ENCODE measurements at places on chromosomes 13 and 19.
A peak's percentile ranks its signal among the peaks of the same experiment; 100 is the strongest.

DNA sequence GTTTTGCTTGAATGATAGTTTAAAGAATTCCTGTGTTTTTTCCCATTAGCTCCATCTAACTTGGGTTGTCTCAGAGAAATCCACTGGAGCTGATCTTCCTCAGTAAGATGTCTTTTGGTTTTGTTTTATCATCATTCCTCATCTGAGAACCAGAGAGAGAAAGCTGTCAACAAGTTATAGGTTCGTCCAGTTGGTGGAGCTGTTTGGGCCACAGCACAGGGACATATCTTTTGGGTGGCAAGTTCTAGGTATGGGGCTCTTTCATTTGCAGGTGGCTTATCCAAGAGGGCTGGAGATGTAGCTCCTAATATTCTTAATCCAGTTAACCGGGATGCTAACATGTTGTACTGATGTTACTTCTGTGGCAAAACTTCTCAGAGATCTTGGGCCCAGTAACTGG, 174.2 kb downstream of the KCNRG start:
- DNase-seq = no peak

GRCh38 chr19:14139944-14140343, 3.6 kb upstream of the ASF1B start:
- no peak for DNase-seq

DNA sequence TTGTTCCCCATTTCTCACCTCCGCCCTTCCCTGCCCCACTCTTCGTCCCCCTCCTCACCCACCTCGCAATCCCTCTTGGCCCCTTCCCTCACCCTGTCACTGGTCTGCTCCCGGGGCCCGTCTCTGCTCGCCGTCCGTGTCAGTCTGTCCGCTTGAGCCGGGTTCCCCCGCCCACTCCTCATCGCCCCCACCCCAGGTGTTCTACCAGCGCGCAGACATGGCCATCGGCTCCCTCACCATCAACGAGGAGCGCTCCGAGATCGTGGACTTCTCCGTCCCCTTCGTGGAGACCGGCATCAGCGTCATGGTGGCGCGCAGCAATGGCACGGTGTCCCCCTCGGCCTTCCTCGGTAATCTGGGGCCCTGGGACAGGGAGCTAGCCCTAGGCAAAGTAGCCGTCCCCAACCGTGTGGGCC, 22.3 kb downstream of the GRIN2D start:
- DNase-seq = no peak

DNA sequence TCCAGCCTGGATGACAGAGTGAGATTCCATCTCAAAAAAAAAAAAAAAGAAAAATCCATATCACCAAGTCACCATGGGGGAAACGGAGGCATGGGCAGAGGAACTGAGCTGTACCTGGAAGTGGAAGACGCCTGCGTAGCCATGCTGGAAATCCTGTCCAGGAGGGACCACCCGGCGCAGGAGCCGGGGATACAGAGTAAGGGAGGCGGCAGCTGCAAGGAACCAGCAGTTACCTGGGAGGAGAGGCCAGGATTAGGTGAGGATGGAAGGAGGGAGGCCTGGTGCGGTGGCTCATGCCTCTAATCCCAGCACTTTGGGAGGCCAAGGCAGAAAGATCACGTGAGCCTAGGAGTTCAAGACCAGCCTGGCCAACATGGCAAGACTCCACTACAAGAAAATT, 2.0 kb downstream of the CAPN12 start:
- DNase-seq = no peak

DNA sequence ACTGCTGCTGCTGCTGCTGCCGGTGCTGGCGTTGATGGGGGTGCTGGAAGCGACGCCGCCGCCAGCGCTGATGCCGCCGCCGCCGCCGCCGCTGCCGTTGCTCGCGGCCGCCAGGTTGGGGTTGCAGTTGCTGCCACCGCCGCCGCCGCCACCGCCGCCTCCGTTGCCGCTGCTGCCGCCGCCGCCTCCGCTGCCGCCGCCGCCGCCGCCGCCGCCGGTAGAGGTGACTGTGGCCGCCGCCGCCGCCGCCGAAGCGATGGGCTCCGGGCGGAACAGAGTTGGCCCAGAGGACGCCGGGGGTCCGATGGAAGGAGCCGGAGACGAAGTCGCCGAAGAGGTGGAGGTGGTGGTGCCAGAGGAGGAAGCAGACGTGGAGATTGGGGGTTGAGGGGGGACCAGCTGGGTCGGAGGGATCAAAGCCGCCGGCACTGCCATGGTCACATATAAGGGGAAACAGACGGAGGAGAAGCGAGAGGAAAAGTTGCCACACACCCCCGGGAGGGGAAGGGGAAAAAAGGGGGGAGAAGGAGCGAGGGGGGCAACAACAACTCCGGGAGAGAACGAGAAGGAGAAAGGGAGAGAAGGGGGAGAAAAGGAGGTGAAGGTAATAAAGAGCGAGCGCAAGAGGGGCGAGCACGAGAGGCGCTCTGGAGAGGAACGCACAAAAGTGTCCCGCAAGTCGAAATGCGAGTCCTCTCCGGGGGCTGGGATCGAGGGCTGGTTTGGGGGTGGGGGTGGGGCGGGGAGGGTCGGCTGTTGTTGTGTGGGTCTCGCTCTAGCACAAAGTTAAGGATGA, 471 bp downstream of the DACH1 start:
- no peak for DNase-seq

DNA sequence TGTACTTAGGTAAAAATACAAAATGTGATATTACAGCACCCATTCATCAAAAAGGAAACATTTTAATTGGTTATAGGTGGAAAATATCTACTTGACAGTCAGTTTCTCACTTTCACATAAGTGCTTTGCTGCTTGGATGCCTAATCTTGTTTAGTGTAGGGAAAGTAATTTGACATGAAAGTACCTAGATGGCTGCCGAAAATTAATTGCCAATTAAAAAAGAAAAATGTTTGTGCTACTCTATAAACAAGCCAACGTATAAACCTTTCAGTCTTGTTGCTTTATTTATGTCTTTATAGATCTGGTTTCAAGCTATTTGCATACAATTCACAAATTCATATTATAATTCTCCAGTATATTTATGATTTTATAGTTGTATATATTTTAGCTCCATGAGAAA, 729.9 kb downstream of the DACH1 start:
- DNase-seq = no peak

GRCh38 chr13:65623148-65623547, 1607.0 kb downstream of the PCDH9 start:
- DNase-seq = no peak

- peak; percentile 24 for DNase-seq
Measured at GRCh38 chr19:48340995-48341394, 15.6 kb downstream of the EMP3 start.

DNA sequence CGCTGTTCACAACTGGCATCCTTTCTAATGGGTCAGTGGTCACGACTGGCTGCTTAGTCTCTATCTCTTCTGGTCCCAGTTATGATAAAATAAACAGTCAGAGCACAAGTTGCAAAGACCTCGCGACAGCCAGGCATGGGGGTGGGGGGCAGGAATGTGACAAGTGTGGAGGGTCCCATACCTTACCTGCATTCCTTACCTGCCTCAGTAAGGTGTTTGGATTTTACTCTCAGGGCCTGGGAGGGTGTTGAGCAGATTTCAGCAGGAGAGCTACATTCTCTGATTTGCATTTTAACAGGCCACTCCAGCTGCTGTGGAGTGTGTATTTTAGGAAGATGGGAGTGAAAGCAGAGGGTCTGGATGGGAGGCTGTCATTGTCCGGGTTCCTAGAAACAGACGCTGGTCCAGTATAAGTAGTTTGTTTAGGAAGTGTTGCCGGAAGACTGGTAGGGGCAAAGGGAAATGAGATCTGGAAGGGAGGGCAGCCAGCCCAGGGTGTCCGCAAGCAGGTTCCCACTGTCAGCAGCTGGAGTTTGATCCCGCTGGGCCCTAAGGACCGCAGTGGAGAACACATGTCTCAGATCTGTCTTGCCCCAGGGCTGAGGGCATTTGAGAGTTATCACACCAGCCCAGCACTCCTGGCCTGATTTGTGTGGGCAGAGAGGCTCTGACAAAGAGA, 920.0 kb downstream of the UQCRFS1 start:
- no peak for DNase-seq

DNA sequence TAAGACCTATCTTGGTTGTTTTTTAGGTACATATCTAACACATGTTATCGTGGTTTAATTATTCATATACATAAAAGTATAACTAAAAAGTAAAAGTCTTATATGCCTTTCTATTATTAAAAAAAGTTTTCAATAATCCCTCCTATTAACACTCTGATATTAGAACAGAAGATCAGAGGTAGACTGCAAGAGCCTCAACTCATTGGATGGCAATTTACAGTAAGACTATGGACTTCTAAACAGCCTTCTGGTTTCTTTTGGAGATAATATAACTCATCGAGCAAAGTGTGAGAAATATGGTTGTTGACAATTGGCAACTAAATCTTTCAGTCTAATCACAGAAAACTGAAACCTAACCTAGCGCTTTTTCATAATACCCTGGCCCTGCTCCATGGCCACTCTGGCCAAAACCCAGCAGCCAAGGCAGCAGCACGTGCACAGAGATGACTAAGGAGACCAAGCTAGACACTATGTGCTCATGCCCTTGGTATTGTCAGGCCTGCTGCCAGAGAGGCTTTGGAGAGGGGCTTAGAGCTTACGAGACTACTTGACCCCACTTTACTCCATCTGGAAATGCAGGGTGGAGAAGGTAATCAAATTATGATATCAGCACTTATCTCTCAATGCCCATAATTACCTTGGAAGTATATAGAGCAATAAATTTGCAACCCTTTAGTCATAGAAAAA, 40.6 kb upstream of the EEF1AKMT1 start:
- DNase-seq = no peak

DNA sequence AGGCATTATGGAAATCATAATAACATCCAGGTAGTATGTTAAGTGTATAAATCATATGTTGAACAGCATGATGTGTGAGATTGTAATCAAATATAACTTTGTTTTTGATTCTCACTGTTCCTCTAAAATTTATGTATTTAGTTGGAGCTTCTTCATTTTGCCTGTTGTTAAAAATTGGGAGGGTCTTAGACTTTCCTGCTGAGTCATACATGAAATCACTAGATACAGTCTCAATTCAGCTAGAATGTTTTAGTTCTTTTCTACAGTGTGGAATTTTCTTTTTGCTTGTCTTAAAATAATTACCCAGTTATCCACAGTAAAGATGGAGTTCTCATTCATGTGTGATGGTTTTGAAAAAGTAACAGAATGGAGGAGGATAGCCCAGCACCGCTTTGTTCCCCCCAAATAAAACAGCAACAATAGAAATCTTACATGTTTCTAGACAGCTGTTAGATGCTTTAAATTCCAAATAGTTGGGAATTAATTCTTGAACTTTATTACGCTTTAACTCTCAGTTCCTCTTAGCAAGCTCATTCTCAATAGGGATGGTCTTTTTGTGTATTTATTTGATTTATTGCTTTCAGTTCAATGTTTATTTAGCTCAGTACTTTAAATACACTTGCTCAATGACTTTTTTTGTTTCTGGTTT, 109.5 kb downstream of the PDS5B start:
- no peak for DNase-seq

- DNase-seq = no peak
Measured at GRCh38 chr13:43299374-43299773, 276.0 kb downstream of the DNAJC15 start.

DNA sequence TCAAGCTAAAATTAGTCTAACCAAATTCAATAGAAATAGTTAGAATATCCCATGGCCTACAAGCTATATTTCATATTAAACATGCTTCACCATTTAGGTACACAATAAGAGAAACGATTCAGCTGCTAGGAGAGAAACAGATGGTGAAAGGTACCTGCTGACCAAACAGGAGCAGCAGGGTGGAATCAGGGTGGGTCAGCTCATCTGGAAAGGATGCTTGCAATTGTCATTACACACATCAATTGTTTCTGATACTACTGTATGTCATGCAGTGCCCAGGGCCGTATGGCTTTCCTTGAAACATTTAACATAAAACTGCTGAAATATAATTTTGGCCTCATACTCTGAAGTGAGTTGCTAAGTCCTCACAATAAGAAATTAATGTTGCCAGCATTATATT, 776.0 kb downstream of the DACH1 start:
- DNase-seq = no peak

DNA sequence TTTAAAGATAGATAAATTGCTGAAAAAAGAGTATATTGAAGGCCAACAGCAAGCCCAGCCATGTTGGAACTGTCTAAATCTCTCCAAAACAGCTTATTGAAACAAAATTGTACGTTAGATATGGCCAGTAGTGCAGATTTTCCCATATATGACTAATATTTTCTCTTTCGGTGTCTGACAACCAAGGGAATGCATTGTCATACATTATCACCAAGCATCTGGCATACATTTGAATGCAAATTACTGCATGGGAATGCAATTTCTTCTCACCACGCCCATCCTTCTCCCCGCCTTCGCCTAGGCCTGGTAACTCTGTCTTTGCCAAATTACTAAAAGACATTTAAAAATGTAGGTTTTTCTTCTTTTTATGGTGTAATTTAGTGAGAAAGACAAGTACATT, 32.5 kb upstream of the IRS2 start:
- DNase-seq = no peak

DNA sequence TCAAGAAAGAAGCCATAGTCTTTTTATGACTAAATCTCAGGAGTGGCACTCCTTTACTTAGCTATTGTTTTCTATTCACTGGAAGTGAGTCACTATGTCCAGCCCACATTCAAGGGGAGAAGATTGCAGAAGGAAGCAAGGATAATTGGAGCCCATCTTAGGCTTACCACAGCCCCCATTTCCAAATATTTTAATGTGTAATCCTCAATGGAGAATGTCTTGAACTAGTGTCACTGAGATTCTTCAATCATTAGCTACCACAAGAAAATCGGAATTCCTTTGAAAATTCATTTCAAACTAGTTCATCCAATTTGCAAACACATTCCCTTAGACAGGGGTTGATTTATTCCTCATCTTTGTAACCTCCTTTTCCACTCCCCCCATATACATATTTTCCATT, 84.7 kb downstream of the DLEU7 start:
- no peak for DNase-seq

DNA sequence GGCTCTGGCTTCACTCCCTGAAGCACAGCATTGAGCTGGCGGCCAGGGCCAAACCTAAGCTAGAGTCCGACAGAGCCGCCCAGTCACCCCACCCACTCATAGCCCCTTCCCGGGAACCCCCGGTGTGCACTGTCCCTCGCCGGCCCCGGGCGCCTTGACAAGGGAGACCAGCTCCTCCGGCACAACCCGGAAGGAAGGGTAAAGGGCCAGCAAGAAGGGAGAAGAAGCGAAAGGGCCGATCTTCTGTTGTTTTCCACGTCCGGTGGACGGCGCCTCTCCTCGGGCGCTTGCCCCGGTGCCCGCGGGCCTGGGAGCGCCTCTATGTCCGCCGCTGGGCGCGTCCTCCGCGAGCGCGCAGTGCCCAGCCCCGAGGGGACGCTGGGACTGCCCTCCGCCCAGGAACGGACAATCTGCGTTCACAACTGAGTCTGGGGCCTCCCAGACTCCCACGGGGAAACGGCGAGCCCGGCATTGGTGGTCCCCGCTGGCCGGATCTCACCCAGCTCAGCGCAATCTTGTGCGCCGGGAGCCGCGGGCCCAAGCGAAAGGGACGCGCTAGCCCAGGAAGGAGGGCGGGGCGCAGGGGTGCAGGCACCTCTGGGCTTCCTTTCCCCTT, 172.5 kb upstream of the MIR17HG start:
- DNase-seq = no peak

GRCh38 chr13:30143666-30144400, 163.5 kb downstream of the KATNAL1 start:
- no peak for DNase-seq
